ENCODE measurements at places on chromosomes 13 and 19.

DNA sequence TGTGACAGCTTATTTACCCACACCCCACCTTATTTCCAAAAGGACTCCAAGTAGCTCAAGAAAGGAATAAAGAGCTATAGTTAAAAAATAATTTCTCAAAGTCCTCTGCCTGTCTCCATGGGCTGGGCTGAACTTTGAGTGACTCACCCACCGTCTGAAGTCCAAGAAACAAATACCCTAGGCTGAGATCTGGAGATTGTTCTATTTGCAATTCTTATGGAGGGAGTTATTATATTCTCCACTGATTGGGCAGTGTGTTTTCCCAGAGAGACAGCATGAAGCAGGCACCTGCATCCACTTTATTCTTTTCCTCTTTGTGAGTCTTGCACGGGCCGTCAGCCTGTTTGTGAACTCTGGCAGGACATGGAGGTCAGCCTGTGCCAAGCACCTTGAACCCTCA is 63.2 kb downstream of the SHISA2 start:
- peak; percentile 58 for DNase-seq

DNA sequence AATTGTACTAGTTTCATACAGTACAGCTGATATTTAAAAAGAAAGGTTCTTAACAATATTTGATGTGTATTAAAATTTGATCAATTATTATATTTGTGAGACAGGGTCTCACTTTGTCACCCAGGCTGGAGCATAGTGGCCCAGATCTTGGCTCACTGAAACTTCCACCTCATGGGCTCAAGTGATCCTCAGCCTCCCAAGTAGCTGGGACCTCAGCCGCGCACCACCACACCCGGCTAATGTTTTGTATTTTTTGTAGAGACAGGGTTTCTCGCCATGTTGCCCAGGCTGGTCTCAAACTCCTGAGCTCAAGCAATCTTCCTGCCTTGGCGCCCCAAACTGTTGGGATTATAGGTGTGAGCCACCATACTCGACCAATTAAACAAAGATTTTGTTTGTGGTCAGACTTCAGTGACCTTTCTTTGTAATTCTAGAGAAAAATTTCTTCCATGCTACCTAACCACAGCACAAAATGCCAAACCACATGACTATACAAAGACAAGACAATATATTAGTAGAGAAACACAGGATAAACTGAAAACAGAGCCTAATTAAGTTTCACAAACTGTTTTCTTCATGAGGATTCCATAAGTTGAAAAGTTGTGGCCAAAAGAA is 59.6 kb downstream of the RBM26 start:
- DNase-seq: peak; percentile 30

DNA sequence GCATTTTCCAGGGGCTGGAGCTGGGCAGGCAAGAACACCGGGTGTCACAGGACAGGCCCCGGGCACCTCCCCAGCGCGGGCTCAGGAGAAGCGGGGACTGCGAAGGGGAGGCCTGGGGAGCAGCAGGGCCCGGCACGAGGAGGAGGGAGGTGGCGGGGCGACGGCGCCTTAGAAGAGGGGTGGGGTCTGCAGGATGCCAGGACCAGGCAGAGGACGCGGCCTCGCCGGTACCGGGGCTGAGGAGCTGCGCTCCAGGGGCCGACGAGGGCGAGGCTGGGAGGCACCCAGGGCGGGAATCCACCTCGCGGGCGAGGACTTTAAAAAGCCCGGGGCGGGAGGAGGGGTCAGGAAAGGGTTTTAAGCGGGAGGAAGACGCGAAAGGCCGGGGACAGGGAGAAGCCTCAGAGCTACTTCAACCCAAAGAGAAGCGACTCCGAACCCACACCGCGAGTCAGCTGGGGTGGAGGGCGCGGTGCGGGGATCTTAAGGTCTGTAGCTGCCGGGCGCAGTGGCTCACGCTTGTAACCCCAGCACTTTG is 665 bp downstream of the ZNF347 start:
- peak; percentile 27 for DNase-seq

GRCh38 chr13:59837101-59837500 is 326.6 kb downstream of the DIAPH3 start:
- peak; percentile 15 for DNase-seq

GRCh38 chr19:51030631-51031030 is 4.2 kb downstream of the KLK12 start:
- DNase-seq: no peak

GRCh38 chr13:63044589-63045313 is 1629.1 kb upstream of the PCDH20 start:
- no peak for DNase-seq

DNA sequence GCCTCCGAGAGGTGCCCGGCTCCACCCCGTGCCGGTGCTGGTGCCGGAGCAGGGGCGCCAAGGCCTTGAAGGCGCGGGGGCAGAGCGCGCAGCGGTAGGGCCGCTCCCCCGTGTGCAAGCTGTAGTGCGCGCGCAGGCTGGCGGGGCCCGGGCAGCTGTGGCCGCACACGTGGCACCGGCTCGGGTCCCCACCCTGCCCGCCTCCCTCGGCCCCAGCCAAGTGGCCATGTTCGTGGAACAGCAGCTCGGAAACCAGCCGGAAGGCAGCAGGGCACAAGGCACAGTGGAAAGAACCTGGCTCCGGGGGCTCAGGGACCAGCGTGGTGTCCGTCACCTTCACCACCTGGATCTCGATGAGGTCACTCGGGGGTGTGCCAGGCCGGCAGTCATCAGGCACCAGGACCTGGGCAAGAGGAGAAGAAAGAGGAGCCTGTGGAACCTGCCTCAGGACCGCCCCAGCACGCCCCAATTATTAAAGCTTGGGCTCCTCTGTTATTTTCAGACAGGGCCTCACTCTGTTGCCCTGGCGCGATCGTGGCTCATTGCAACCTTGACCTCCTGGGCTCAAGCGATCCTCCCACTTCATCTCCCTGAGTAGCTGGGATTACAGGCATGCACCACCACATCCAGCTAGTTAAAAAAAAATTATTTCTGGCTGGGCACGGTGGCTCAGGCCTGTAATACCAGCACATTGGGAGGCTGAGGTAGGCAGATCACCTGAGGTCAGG is 2.0 kb downstream of the ZNF784 start:
- DNase-seq: no peak

GRCh38 chr19:30862876-30863275 is 486.4 kb downstream of the TSHZ3 start:
- DNase-seq: no peak

- DNase-seq: peak; percentile 40
Observed at GRCh38 chr13:71252184-71252704, 614.8 kb downstream of the DACH1 start.

DNA sequence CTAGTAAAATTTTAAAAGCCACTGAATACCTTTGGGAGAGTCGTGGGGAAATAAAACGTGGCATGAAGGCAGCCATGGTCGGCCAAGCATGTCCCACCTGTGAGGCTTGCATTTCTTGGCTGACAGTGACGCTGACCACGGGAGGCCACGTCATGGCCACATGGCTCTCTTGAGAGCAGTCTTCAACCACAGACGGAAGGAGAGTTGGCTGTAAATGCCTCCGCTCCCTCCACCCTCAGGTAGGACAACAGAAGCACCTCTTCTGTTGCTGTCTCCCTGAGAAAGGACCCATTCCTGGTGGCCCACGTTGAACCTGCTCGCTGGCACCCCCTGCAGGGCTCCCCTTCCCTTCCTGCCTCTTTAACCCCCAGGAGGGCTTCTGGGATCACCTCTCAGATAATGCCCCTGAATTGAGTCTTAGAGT is 10.6 kb upstream of the LRRC25 start:
- no peak for DNase-seq

DNA sequence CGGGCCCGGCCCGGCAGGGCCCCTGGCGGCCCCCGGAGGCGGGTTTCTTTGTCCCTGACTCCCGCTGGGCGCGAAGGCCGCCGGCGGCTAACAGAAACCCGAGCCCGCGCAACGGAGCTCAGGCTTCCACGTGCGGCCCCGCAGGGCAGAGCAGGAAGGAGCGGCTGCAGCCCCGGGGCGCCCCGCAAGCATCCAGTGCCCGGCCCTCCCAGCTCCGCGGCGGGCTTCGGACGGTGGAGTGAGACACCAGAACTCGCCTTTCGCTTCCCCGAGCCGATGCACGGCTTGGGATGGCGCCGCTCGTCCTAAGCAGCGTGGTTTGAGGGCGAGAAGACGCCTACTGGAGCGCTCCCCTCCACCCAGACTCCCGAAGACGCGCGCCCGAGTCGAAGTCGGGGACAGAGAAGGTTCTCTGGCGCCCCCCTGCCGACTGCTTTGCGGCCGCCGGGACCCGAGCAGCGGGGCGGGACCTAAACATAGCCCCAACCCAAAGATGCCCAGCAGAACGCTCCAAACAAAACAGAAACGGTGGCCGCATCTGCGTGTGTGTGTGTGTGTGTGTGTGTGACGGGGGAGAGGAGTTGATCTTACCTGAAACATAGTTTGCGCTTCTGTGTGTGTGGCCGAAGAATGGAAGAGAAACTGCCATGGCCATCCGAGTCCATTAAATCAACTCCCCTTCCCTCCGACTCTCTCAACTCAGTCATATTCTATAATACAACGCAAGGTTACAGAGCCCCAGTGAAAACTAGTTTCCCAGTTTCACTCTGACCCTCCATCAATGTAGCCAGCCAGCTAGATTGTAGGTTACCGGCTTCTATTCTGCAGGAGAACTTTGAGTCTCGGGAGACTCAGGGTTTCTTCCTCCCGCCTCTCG is 629 bp upstream of the FGF9 start:
- peak; percentile 37 for DNase-seq

DNA sequence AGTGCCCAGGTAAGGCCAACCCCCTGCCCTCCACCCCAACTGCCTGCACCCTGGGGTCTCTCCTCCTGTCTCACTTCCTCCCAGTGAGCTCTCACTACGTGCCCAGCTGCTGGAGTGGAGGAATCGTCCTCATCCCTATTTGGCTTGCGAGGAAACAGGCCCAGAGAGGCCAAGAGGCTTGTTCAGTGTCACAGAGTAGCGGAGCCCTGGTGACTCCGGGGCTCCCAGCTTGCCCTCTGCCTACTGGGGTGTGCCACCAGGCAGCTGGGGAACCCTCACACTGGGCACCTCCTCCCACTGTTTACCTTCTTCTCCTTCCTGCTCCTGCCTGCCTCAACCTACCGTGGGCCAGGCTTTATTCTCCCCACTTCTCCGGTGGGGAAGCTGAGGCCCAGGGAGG is 5.6 kb downstream of the TMED1 start:
- DNase-seq: no peak

GRCh38 chr19:18436671-18437490 is 1.1 kb downstream of the ISYNA1 start:
- DNase-seq: peak; percentile 95

- peak; percentile 66 for DNase-seq
Observed at GRCh38 chr13:102597029-102597961, 509 bp downstream of the TPP2 start.

DNA sequence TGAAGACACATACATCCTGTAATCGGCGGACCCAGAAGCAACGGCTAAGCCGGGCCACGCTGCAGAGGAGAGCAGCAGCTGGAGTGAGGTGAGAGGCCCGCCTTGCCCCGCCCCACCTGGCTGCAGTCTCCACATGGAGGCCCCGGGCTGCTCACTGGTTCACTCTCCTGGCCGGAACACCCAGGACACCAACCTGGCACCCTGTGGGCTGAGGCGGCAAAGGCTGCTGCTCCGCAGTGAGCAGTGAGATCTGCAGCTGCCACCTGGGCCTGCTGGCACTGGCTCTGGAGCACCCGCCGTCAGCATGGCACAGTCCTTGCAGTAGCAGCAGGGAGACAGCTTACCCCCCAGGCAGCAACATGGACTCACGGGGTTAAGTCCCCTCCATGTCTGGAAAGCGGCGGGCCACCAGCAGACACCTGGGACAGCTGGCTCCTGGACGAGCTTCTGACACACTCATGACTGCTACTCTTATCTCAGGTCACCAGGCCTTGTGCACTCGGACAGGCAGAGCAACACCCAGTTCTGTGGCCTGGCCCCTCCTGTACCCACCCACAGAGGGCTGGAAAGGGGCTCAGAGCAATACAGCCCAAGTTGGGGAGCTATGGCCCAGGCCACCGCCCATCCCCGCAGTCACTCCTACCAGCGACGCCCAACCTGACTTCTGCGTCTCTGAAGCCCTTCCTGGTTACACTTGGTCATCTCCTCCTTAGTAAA is 13.2 kb upstream of the KPTN start:
- no peak for DNase-seq

DNA sequence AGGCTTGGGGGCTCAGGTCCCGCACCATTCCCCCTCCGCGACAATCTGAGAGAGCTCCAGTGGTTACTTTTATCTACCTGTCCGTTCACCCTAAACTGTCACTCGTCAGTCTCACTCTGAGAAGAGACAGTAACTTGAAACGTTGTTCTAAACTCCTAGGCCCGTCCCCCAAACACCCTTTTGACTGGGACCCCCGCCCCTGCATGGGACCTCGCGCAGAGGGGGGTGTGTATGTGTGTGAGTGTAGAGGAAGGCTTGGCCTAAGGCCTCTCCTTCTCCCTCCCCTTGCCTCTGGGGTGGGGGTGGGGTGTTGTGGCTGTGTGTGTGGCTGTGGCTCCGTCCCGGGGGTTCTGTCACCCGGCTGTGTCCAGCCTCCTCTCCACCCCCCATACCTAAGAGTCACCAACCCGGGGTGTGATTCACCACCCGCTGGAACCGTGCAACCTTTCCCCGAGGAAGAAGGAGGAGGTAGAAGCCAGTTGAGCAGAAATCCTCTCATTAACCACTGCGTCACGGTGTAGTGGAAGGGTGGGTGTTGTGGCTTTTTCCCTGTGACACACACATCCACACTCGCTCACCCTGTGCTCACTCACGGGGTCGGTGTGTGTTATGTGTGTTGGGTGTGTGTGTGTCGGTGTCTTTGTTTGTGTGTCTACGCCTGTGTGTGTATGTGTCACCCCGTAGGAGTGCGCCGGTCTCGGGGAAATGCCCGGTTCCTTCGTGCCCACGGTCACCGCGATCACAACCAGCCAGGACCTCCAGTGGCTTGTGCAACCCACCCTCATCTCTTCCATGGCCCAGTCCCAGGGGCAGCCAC is 2.4 kb downstream of the FOSB start:
- DNase-seq: peak; percentile 25

GRCh38 chr19:51803967-51804366 is 9.0 kb downstream of the FPR3 start:
- DNase-seq: no peak

GRCh38 chr13:109587689-109588088 is 198.7 kb downstream of the IRS2 start:
- DNase-seq: no peak

All from choroid plexus epithelial cell (primary cell).